ENCODE measurements at places on chromosomes 2 and 18.

GRCh38 chr2:1152375-1152774 is 201.7 kb downstream of the SNTG2 start:
- no peak for DNase-seq

GRCh38 chr2:71716697-71717624 is 263.6 kb downstream of the DYSF start:
- DNase-seq = no peak

- no peak for DNase-seq
Observed at GRCh38 chr2:158989165-158989564, 20.7 kb downstream of the TANC1 start.

GRCh38 chr2:236526455-236527158 is 43.0 kb upstream of the ACKR3 start:
- DNase-seq = no peak

DNA sequence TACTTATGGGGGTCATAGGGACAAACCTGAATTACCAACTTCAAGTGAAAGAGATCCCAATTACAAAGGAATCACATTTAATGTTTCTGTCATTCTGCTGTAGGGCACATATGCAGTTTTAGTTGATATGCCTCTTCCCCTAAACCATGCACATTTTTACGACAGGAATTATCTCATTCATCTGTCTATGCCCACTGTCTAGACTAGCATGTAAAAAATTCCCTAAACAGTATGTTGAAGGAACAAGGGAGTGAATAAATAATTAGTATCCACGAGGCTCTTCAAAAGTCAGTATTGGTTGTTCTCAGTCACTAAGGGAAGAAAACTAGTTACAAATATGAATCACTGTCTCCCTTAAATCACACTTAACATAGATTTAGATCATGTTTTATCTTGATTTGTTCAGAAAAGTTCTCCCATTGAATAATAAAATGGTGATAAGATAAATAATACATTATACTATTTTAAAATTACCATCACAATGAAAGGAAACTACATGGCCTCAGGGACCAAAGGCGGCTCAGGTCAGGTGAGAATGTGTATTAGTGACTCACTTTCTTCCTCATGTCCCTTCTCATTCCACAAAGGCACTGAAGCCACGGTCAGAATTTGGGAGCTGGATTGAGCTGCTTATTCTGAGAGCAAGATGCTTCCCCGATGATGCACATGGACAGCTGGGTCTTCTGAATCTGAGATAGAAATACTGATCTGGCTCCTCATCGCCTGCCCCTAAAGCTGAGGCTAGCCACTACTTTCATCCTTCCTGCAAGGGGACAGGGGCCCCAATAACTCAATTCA is 29.1 kb downstream of the DYM start:
- no peak for DNase-seq

GRCh38 chr2:107418708-107419107 is 408.0 kb upstream of the RGPD4 start:
- no peak for DNase-seq

DNA sequence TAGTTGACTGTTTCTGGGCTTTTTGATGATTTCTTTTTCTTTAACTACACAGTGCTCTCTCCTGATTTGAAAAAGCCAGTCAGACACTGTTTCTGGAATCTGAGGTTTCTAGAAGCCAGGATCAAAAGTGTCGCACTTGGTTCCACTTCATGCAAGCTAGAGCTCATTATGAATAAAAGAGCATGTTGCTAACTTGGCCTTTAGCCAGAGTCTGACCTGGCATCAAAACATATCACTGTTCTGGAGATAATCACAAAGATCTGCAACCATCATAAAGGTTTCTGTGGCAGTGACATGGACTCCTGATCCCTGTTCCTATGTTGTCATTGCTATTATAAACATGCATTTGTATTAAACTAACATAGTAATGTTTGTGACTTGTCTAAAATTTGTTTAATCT is 76.1 kb upstream of the MAPRE2 start:
- no peak for DNase-seq

- DNase-seq = peak; percentile 17
Observed at GRCh38 chr18:10851824-10852319, 297.5 kb downstream of the PIEZO2 start.

- DNase-seq = no peak
Observed at GRCh38 chr18:4271952-4272351, 183.2 kb downstream of the DLGAP1 start.

DNA sequence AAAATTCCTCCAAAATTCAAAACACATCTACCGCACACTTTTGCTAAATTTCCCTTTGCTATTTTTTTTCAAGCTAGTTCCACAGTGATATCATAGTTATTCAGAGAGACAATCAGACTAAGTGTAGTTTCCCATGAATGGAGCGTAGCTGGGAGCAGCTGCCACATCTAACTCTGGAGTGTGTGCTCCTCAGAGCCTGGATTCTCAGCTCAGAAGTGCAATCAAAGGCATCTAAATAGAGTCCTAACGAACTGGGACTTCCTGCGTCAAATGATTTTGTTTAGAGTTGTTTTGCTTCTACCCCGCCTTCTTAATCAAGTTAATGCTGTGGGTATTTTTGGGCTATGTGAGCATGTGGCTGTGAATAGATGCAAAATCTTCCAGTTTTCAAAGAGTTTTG is 160.3 kb downstream of the TMEM18 start:
- no peak for DNase-seq

GRCh38 chr2:145845207-145845894 is 1325.4 kb upstream of the ZEB2 start:
- no peak for DNase-seq

GRCh38 chr2:151808258-151809072 is 19.8 kb downstream of the ARL5A start:
- no peak for DNase-seq

DNA sequence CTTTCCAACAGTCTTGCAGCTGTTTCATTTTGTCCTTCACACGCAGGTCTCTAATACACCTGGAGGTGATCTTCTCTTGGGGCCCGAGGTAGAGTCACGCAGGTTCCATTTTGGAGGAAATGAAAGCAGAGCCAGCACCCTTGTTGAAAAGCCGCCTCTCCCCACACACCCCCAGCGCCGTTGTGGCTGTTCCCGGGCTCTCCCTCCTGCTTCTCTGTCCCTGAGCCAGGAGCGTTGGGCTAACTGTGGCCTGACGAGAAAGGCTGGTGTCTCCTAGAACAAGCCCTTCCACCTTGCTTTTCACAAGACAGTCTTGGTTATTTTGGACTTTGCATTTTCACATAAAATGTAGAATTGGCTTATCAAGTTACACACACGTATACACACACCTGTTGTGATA is 16.3 kb downstream of the SNED1 start:
- DNase-seq = no peak

- DNase-seq = no peak
Observed at GRCh38 chr2:215355801-215356200, 43.9 kb downstream of the ATIC start.

GRCh38 chr2:215615803-215616174 is 179.9 kb upstream of the FN1 start:
- DNase-seq = no peak

- DNase-seq = no peak
Observed at GRCh38 chr2:38214209-38214717, 138.3 kb upstream of the CYP1B1 start.

GRCh38 chr2:158969715-158970240 is 1.3 kb downstream of the TANC1 start:
- DNase-seq = no peak

DNA sequence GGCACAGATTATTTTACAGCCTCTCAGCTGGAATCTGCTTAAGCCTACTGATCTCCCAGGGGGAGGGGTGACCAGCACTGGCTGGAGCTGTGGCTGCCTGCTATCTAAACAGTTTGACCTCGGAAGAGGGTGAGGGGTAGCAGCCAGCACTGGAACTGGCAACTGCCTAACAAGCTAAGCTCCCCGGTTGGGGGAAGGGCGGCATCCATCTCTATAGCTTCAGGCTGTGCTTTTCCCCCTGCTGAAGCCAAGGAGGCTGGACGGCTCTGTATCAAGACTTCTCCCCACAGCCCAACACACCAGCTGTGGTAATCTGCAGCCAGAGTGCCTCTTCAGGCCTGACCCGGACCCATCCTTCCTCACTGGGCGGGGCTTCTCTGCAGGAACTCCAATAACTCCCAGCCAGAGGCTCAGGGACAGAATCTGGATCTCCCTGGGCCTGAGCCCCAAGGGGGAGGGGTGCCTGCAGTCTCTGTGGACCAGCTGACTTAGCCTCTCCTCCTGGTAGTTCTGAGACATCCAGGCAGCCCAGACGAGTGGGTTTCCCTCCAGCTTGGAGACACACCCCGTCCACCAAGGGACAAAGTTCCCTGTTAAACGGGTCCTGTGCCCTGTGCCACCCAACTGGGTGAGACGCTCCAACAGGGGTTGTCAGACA is 560.2 kb downstream of the LRP1B start:
- no peak for DNase-seq

DNA sequence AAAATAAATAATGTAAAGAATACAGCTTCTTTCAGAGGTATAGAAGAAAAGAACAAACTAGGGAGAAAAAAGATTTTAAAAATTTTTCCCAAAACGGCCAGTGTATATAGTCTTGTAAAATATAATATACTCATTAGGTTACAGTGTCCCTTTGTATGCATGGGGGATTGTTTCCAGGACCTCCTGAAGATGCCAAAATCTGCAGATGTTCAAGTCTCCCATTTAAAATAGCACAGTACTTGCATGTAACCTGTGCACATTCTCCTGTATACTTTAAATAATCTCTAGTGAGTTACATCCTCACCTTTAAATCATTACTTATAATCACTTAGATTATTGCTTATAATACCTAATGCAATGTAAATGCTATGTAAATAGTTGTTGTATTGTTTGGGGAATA is 80.6 kb upstream of the LRRTM4 start:
- no peak for DNase-seq

DNA sequence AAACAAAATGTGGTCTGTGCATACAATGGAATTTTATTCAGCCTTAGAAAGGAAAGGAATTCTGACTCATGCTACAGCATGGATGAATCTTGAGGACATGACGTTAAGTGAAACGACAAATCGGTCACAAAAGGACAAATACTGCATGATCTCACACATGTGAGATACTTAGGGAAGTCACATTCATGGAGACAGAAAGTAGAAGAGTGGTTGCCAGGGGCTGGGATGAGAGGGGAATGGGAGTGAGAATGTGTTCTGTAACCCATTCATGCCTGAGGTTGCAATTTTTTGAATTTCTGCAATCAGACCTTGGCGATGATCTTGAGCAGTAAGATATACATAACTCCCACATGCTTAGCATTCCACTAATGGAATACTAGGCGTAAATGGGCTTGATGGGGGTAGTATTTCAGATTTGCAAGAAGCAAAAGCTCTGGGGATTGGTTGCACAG is 22.0 kb downstream of the FHL2 start:
- no peak for DNase-seq

- no peak for DNase-seq
Observed at GRCh38 chr2:11168488-11168887, 13.2 kb downstream of the SLC66A3 start.

- DNase-seq = no peak
Observed at GRCh38 chr18:9629709-9630108, 15.3 kb upstream of the PPP4R1 start.

DNA sequence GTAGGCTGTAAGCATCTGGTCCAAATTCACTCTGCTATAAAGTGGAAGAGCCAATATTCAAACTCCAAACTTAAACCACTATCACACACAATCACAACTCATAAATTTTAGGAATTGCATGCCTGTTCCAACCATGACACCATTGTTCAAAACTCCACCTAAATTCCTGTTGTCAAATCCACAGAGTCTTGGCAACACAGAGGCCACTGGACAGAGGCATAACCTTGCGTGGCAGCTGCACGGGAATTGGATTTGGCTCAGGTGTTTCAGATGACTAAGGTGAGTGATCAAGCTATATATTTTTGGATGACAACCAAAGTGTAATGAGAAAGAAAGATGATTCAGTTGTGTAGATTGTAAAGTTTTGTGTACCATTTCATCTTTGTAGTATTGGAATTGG is 422.7 kb upstream of the TNP1 start:
- no peak for DNase-seq

DNA sequence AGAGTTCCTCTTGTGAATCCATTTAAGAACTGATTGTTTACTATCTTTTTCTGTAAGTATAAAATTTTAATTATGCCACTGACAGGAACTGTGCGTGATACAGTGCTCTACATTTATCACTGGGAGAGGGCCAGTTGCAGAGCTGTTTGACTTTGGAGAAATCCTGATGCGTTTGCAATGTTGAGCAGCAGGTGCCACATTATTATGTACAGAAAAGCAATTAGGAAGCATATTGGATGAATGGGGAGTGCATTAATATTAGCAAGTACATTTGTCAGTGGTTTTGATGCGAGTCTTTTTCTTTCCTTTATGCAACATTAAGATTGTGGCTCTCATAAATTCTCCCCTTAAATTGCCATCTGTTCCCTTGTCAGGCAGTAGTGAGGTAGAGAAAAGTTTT is 302.3 kb upstream of the FANCL start:
- DNase-seq = no peak

- DNase-seq = no peak
Observed at GRCh38 chr2:3222636-3223035, 155.0 kb downstream of the EIPR1 start.

- no peak for DNase-seq
Observed at GRCh38 chr2:174259981-174260380, 11.6 kb upstream of the OLA1 start.

GRCh38 chr18:36449451-36449850 is 151.9 kb downstream of the FHOD3 start:
- no peak for DNase-seq

DNA sequence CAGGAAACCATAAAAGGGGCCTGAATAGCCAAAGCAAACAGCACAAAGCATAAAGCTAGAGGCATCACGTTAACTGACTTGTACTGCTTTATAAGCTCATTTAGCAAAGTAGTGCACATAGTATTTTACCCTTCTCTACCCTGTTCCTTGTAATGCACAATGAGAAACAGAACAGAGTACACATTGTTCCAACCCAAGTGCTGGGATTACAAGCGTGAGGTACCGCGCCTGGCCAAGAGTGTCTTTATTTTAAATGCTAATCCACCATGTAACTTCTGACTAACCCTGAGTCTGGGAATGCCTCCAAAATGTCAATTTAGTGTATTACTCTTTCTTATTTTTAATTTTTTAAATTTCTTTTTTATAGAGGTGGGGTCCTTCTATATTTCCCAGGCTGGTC is 46.4 kb upstream of the STON1 start:
- DNase-seq = no peak

DNA sequence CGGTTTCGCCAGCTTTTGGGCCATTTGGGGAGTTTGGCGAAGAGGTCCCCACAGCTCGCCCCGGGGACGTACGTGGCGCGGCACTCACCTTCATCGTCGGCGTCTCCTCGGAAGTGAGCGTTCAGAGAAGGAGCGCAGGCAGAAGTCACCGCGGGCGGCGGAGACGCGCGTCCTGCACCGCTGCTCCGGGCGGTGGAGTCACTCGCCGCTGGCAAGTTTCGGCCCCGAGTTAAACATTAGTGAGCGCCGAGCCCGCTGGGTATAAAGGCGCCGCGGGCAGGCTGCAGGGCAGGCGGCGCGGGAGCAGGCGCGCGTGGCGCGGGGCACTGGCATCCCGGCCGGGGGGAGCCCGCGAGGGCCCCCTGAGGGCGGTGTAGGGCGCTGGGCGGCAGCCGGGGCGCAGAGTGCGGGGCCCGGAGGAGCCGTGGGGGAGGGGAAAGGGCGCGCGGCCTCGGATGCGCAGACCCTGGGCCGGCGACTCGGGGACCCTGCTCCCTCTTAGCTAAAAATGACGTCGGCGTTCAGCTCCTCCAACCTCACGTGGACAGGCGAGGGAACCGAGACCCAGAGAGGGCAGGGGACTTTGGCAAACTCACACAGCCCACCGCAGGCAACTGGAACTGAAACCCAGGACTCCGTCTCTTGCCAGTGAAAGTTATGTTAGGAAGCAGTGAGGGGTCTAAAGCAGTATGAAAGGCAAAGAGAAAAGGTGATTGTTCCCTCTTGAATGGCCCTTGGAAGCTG is at the start of gene DPP4:
Gene DPP4 (minus strand): TSS at position 328 of the 744 bp plus-strand sequence. CDS start 234 bp downstream, at position 94.
- no peak for DNase-seq
